ENCODE measurements at places on chromosomes 1 and 21.

DNA sequence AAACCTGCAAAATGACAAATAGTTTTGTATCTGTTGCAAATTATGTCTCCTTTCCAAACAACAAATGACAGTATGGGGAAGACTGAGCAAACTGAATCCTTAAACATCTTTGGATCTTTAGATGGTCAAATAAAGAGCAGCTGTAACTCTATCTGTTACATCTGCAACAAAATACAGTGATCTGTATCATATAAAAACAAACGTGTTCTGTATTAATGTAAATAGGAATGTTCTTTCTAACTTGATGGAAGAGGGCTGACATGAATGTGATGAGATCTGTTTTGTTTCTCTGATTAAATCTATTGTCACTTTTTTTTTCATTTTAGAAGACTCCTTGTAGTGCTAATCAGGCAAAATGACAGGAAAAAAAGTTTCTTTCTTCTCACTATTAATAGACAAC, 159.5 kb downstream of the GPATCH2 start:
- no peak for DNase-seq

DNA sequence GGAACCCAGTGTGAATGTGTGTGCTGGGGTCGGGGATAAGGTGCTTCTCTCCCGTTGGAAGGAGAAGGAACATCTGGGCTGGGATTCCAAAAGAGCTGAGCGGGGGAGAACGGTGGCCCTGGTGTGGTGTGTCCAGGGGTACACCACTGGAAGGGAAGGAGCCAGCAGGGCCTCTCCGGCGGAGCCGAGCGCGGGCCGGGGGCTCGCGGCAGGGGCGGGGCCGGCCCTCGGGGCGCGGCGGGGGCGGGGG, 231 bp upstream of the RPS6KA1 start:
- DNase-seq, result no peak

DNA sequence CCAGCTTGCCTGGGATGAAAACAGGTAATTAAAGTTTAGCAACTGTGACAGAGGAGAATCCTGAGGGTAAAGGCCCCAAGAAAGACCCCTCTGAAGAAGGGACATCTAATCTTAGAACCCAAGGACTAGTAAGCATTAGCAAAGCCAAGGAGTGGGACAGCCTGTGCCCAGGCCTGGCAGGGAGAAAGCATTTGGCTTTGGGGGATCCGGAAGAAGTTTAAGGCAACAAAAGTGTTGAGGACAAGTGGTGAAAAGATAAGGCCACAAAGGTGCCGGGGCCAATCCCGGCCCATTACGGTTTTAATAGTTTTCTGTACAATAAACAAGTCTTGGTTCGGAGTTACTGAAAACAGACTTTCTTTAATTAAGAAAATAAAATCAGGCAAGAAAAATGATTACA, 275.5 kb downstream of the TM2D1 start:
- no peak for DNase-seq

DNA sequence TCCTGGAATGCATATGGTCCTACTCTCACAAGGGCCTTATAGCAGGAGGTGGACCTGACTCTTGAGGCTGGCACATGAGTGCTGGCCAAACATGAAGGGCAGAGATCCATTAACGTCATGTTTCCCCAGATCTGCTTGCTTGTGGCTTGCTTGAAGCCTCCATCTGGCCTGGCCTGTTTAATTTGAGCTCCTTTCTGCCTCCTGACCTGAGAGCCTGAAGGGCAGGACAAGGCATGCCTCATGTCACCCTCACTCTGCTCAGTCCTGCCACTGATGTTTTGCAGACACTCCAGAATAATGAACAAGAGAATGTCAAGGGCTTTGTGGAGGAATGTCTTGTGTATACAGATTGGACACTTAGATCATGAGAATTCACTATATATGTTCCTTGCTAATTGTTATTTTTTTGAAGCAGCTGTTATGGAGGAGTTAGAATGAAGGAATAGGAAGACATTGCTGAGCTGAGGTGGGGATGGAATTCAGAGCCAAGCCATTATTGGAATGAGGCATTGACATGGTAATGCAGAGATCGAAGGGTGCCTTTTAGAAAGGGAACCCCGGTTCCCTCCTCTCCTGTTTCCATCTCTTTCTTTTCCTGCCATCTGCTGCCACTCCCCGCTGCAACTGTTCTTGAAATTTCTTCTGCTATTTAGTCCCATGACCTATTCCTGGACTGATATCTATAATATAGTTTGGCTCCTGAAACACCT, 457.0 kb upstream of the PROX1 start:
- DNase-seq, result no peak

- no peak for DNase-seq
These were observed 35.1 kb downstream of the SLC2A1 start for GRCh38 chr1:42923367-42924081.

GRCh38 chr1:246582301-246583055, 16.2 kb downstream of the CNST start:
- DNase-seq, result no peak

DNA sequence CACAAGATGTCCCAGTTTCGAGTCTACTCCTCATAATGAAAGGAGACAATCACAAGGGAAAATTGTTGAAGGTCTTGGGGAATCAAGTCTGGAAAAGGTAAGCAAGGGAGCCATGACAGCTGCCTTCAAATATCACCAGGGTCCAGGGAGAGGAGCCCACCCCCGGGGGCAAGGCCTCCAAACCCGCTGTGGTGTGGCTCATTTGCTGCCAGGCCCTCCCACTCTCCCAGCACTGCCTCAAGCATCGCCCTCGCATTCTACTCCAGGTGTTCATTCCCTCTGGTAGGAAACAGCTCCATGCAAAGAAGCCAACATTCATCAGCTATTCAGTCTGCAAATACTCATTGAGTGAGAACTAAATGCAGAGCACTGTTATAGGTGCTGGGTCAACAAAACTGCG, 8.6 kb downstream of the S100A9 start:
- no peak for DNase-seq
